Left renal pelvis (tissue), 4 donors: ENCODE measurements at places on chromosomes 7 and 10.
A peak's percentile ranks its signal among the peaks of the same experiment; 100 is the strongest.

- no peak for DNase-seq
Observed at GRCh38 chr7:41881331-41882130, 178.6 kb upstream of the INHBA start.

- no peak for DNase-seq
Observed at GRCh38 chr7:38584443-38585210, 46.5 kb downstream of the AMPH start.

DNA sequence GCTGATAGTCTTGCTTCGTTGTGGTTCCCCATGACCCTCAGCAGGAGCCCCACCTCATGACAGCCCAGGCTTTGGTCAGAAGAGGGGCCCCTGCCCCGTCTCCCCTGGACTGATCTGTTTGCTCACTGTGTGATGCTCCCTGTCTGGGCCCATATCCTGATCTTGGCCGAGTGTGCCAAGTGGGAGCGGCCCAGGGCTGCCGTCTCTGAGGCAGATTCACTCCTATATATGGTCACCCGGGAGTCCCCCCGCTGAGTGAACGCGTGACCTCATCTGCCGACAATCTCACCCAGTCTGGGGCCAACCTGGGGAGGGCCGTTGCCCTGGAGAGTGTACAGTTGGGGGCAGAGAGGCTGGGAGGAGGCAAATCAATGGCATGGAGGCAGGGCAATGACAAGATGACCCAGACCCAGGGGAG lies 34.5 kb downstream of the PPIF start:
- no peak for DNase-seq

DNA sequence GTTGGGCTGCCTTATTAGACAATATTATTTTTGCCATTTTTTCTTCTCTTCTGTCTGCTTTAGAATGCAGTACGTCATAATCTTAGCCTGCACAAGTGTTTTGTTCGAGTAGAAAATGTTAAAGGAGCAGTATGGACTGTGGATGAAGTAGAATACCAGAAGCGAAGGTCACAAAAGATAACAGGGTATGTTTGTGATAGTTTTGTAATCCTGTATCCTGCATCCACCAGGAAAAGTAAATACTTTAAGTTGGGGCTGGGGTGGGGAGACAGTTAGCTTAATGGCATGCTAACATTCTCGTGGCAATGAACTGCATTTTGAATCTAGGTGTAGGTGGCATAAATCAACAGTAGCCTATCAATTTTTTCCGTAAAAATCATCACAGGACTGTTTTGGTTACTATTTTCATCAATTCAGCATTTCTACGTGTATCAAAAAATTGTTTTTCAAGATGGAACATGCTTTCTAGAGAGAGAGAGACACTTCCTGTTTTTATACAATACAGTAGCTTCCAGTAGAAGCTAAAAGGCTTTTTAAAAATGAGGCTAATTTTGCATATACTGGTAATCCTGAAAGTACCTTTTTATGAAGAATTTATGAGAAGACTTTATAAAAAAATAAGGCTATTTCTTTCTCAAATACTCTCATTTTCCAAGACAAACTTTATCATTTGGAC lies 247.5 kb downstream of the FOXP2 start:
- DNase-seq, result no peak

DNA sequence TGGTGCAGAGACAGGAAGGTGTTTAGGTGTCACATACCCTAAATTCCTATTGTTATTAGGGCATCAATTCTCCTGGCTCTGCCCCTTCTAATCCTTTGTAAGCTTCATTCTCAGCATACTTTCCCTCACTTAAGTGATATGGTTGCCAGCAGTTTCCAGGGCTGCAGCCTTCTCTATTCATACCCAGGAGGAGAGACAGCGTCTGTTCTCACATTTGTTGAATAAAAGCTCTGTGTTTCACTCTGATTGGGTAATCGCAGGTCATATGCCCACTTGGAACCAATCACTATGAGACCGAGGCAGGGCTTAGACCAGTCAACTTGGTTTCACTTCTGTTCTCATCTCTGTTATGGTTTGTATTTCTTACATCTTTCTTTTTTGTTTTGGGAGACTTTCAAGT lies 109.6 kb upstream of the MTPN start:
- DNase-seq, result peak; percentile 20

DNA sequence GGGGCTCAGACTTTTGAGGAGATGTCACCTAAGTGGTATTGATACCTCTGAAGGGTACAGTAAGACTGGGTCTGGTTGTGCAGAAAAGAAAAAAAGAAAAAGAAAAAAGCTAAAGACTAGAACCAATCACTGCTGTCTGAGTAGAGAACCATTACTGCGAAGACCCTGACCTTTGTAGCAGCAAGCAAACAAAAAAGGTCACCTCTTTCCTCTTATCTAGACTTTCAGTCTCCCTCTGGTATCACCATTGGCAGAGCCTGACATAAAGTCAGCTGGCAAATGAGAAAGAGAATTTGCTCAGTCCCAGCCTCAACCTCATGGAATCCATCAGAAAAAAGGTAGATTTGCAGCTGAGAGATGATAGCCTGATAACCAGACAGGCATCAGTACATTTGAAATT lies 2.6 kb upstream of the DNTT start:
- no peak for DNase-seq

DNA sequence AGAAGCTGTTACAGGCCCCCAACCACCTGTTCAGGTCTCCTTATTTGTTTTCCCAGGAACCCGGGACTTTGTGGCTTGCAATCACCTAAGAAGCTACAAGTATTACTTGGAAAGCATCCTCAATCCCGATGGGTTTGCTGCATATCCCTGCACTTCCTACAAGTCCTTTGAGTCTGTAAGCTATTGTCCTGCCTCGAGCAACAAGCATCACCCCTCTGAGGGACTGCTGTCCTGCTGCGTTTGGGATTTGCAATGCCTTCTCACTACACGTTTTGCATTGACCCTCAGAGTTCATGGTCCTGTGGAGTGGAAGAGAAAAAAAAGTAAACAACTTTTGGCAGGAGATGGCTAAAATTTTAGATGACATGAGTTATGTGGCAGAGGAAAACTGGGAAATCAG lies 9.2 kb downstream of the PNLIPRP1 start:
- no peak for DNase-seq

GRCh38 chr7:127961786-127962453 lies 69.3 kb downstream of the LRRC4 start:
- no peak for DNase-seq

DNA sequence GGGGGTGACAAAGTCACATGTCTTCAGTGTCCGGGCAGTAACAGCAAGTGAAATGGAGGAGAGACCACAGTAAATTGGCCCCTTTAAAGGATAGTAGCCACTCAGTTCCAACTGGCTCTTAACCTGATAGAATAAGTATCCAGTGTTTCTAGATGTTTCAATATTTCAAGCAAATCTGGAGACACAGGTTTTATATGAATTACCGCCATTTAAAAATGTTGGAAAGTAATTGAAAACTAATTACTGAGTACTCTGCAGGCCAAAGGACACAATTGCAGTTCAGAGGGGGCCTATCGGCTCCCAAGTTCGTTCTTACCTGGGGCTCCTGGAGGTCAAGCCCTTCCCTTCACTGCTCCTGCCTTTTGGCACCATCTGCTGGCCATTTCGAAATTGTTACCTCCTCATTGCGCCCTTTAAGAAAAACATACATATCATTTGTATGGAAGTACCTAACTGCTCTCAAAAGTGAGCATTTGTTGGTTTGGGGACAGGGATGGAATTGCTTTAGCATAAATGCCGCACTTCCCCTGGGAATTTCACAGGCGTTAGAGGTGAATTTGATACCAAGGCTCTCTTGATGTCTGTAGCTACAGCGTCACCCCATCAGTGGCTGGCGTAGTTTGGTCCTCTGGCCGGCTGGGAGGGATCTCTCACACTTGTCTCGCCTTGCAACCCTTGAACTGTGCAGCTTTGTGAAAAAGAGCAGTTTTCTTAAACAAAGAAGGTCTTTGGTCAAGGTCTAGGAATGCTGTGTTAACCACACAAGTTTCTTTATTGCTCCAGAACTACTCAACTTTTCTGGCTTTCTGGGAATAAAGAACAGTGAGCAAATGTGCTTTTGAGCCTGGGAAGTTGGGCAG lies 220.0 kb downstream of the ARHGAP21 start:
- DNase-seq, result peak; percentile 29

GRCh38 chr10:91006001-91006751 lies 85.3 kb upstream of the ANKRD1 start:
- peak; percentile 46 for DNase-seq

GRCh38 chr7:116777651-116778281 lies 84.6 kb upstream of the CAPZA2 start:
- no peak for DNase-seq

- DNase-seq, result peak; percentile 11
Observed at GRCh38 chr10:9508606-9509005, 1454.1 kb downstream of the GATA3 start.

GRCh38 chr10:33899578-33900531 lies 565.4 kb upstream of the NRP1 start:
- no peak for DNase-seq

GRCh38 chr10:82071231-82071630 lies 196.2 kb downstream of the NRG3 start:
- no peak for DNase-seq

- DNase-seq, result no peak
Observed at GRCh38 chr10:34802692-34803091, 12.4 kb downstream of the PARD3 start.

- no peak for DNase-seq
Observed at GRCh38 chr10:79444199-79445119, 965 bp downstream of the ZCCHC24 start.

- DNase-seq, result no peak
Observed at GRCh38 chr10:79407811-79408795, 37.3 kb downstream of the ZCCHC24 start.

DNA sequence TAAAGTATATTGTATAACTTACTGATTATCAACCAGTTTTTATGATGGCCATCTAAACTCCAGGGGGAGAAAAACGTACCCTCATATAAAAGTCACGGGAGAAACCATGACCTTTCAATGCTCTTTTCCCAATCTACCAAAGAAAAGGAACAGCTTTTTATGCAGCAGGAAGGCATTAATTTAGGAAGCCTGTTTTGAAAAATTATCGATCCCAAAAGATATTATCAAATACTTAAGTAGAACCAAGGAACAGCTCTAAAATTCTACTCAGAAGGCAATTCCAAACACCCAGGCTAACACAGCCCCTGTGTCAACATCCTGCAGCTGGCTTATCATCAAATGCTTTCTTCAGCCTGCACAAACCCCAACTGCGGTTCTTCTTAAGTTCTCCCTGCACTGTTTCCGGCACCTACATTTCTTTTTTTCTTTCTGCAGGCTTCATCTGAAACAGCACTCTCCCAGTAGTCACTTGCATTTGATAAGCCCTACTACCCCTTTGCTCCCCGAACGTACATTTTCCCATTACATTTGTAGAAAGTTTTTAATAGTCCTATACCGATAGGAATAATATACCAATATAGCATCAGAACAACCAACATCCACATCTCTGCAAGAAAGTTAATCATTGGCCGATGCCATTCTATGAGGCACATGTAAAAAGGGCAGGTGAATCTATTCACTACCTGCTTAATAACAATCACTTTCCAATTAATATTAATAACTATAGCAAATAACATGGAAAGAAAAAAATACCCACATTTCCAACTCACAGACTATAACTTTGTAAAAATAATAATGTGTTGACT lies 47.9 kb downstream of the PIP4K2A start:
- no peak for DNase-seq

GRCh38 chr7:29019896-29020295 lies 61.8 kb upstream of the TRIL start:
- DNase-seq, result no peak

DNA sequence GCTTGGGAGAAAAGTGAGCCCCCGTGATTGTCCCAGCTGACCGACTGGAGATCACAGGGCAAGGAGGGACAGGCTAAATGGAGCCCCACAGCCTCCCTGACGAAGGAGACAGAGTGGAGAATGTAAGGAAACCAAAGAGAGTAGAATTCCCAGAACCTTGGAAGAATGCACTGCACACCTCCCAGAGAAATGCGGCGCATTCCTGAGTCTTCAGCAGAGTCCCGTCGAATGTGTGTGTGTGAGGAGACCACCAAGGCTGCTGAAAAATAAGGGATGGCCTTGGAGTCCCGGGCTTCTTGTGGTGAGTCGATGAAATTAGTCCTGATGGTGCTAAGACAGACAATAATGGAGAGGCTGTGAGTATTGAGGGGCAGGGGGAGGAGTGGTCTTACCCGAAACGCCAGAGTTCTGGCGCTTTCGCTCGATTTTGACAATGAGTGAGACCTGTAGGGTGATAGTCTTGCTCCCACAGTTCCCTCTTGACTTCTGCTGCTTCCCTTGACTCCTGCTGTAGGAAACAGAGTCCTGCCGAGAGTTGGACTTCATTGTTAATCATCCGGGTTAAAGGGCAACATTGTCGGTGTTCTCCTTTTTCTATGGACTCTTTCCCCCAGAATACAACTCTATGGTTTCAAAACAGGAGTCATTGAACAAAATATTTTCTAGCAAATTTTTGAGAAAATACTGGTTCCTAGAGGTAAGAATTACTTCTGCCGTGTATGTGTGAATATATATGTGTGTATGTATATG lies 103.2 kb downstream of the CNNM2 start:
- no peak for DNase-seq

DNA sequence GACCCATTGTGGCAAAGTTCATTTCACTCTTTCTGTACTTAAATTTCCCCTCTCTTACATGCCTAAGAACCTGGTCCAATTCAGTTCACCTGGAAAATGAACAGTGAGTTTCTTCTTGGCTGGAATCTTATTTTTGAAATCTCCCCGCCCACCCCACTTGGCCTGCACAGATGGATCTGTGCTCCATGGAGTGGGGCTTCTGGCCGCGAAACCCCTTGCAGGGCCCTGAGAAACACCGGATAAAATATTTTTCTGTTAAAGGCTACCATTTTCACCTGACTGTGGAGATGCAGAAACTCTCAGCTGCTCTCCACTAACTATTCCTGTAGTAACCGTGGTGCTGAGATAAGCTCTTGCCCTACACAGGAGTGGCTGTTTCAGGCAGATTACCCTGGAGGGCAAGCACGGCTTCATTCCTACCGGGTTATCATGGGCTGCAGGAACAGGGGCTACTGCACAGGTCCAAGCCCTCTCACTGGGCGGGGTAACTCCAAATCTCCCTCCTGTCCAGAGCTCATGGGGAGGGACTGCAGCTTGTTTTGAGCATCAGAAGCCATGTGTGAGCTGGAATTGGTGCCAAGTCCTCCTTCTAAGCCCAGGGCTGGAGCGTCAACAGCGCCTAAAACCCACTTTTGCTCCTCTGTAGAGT lies 118.9 kb downstream of the PRPF18 start:
- no peak for DNase-seq

GRCh38 chr10:25170627-25171026 lies 4.2 kb upstream of the GPR158 start:
- no peak for DNase-seq

GRCh38 chr7:26100406-26101339 lies 51.3 kb upstream of the NFE2L3 start:
- no peak for DNase-seq

GRCh38 chr10:63114031-63114814 lies 18.9 kb upstream of the NRBF2 start:
- DNase-seq, result no peak

GRCh38 chr7:158013085-158013668 lies 574.4 kb downstream of the PTPRN2 start:
- DNase-seq, result no peak
